Cortex of kidney (tissue), 1 donor: ENCODE measurements at places on chromosomes 3 and 15.

DNA sequence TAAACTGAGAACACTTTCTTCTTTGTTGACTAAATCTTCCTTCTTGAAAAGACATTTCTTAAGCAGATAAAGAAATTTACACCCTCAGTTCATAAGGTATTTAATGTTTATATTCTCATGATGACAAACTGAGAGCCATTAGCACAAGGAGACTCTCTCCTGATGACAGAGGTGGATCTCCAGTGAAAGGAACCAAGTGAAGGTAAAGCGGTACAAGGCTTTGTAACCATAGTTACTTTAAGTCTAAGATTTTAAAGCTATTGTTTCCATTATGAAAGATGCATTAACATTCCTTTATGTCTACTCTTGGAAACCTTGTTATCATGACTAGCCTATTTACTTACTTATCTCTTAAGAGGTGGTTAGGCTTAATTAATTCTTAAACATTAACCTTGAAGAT, 737.1 kb downstream of the MECOM start:
- no peak for DNase-seq

GRCh38 chr15:46450810-46451182, 816.0 kb downstream of the SQOR start:
- DNase-seq, result no peak

DNA sequence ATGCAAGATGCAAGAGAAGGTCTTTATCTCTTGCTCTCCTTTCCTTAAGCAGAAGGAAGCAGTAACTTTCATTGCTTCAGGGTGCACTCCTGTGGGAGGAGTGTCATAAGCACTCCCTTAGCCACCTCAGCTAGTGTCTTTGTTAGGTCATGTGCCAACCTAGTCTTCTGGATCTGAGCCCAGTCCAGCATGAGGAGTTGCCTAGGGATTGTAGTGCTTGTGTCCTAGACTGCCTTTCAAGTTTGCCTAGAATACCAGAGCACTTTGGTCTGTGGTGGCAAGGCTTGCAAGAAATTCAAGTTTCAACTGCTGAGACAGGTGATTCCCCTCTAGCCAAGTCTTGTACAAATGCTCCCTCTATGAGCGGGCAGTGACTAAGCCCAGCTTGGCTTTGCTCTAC, 633.6 kb downstream of the ZNF385D start:
- no peak for DNase-seq

DNA sequence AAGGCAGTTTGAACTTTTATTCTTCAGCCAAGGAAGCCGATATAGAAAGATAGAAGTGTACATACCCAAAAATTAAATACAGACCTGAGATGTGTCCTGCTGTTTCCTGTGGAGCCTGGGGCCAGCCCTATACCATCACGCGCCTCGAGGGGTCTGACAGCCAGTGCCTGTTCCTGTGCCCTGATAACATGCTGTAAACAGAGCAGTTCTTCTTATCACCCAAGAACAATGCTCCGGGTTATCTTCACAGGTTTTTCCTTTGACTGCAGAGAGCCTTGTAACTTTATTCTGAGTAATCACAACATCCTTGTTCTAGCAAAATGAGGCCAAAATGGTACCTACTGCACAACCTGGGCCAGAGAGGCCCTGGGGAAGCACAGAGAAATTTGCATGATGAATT, 289.7 kb upstream of the CHRM5 start:
- no peak for DNase-seq

DNA sequence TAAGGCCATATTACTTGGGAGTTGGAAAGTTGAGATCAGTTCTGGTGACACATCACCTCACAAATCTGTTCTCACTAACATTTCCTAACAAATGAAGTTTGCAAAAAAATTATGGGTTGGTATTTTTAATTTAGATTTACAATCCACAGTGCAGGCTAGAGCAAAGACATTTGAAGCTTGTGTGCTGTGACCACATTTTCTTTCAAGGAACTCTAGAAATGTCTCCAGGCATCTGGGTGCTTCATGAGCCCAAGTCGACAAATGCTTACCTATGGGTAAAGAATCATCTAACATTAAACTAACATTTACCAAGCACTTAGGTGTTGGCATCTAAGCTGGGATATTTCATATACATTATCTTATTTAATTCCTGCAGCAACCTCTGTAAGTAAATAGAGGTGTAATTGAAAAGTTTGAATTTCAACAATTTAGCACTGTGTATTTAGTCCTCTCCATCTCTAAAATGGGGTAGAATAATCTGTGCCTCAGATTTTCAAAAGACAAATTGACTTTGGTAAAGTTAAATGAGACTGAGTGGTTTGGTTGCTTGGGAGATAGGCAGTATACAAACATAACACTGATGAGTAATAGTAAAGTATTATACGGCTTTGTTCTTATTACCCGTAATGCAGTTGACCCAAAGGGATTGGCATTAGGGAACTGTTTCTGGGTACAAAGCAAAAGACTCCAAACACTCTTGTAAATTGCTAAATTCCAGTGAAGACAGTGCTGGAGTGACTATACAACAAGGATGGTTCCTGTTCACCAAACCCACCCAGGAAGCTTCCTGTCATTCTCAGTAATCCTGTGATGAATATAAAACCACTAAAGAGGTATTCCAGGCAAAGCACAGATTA, 162.5 kb downstream of the TPRG1 start:
- DNase-seq, result no peak

- DNase-seq, result no peak
These were observed 20.2 kb downstream of the CPOX start for GRCh38 chr3:98573181-98573728.
